Stimulated activated CD8-positive, alpha-beta memory T cell treated with anti-CD3 and anti-CD28 coated beads, Interleukin-4, amount 100 ng/mL, for 1 hour (primary cell): ENCODE measurements at places on chromosomes 5 and 9.

- no peak for DNase-seq
Observed at GRCh38 chr9:137943655-137944054, 66.1 kb downstream of the CACNA1B start.

- no peak for DNase-seq
Observed at GRCh38 chr5:81572201-81572600, 178.3 kb upstream of the ACOT12 start.

DNA sequence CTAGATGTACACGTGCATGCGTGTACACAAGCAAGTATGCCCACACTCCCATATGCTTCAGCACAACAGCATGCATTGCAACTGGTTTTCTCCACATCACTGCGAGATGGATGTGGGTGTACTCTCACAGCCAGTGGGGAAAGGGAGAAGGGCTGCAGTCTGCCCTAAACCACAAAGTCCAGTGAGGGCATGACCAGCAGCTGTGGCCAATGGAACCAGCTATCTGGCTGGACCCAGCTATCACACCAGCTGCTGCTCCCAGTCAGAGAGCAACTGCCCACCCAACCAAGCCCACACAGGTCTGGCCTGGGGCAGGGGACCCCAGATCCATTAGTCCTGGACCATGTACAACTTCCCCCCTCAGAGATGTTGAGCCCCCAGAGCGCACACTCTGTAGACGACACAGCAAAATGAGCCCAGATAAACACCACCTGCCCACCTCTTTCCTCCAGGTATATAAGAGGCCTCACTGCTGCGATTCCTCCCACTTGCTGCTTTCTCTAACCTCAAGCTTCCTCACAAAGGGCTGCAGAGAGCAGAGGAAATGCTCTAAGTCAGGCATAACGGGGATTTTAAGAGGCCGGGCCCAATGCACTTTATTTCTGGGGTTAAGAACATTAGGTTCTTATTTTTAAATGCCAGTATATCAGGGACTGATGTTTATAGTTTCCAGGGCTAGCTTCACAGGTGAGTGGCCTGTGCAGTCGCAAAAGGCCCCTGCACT lies 39.0 kb downstream of the SHB start:
- no peak for DNase-seq

DNA sequence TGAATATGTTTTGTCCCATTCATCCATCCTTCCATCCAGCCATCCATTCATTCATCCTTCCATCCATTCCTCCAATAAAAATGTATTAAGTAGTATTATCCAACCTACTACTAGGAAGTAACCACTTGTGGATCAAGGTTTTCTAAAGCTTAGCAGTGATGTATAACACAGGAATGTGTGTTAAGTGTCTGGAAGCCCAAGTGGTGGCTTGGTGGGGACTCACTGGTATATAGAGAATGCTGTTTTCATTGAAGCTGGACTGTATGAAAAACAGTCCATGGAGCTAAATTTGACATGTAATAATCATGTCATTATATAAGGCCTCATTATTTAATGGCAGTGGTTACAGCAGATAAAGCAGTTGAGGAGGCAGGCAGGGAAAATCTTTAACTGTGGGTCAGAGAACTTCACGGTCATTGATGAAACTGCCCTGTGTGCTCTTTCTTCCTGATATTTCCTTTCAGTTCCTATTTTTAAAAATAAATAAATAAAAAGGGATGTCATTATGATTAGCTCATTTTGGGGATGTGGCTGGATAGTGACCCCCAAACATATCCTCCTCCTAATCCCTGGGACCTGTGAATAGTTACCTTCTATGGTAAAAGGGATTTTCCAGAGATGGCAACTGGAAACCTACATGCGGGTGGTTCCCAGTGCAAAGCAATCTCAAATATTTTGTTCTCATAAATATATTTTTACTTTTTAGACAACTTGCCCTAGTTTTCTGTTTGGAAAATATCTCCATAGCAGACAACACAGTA lies 82.3 kb downstream of the DAPK1 start:
- no peak for DNase-seq

DNA sequence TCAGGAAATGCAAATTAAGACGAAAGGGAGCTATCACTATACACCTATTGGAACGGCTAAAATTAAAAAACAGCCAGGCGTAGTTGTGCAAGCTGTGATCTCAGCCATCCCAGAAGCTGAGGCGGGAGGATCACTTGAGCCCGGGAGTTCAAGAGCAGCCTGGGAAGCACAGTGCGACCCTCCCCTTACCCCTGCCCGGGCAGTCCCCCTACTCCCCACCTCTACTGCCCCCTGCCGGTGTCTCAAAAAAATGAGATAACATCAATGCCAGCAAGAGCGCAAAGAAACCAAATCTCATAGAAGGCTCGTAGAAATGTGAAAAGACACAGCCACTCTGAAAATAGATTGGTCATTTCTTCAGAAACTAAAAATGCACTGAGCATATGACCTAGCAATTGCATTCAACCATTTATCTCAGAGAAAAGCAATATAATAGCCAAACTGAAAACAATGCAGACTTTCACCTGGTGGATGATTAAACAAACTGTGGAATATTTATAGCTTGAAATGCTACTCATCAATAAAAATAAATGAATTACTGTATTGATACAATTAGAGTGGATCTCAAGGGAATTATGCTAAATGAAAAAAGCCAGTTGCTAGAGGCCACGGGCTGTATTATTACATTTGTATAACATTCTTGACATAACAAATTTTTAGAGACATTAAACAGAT lies 20.6 kb downstream of the OR2V2 start:
- no peak for DNase-seq

DNA sequence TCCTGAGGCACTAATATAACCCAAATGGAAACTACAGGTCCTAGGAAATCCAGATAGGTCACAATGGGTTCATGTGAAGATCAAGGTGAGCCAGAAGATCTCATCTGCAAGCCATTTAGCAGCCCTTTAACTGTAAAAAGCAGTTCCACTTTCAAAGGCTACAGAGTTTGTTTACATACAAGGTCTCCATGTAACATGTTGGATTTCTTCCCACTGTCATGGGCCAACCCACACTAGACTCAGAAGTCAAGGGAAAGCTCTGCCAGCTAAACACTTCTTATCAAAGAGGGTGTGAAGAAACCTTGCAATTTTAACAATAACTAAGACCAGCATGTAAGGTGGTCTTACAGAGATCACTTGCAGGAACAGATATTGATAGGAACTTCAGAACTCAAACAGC lies 3.8 kb upstream of the CTNNAL1 start:
- no peak for DNase-seq

- no peak for DNase-seq
Observed at GRCh38 chr9:109950710-109951443, 170.9 kb downstream of the PALM2AKAP2 start.
